Mesenchymal stem cell (in vitro differentiated cells and primary cell): ENCODE measurements at places on chromosomes 2 and 18.

GRCh38 chr18:1578505-1578904 lies 673.8 kb downstream of the ADCYAP1 start:
- H3K4me1 ChIP-seq: no peaks in the 10 kb centered on the region
- no peak for DNase-seq
- no peak overlapping the region for H3K27ac ChIP-seq
- no peaks in the 10 kb centered on the region for H3K36me3 ChIP-seq
- no peaks in the 10 kb centered on the region for H3K27me3 ChIP-seq

- H3K27me3 ChIP-seq: no peaks in the 10 kb centered on the region
Measured at GRCh38 chr2:174048243-174048642, 83.1 kb upstream of the SP3 start.

- H3K27ac ChIP-seq: no peak overlapping the region
- H3K4me3 ChIP-seq: no peak overlapping the region
- H3K27me3 ChIP-seq: no peaks in the 10 kb centered on the region
- no peaks in the 10 kb centered on the region for H3K36me3 ChIP-seq
Measured at GRCh38 chr18:51527826-51528225, 330.3 kb upstream of the MEX3C start.

DNA sequence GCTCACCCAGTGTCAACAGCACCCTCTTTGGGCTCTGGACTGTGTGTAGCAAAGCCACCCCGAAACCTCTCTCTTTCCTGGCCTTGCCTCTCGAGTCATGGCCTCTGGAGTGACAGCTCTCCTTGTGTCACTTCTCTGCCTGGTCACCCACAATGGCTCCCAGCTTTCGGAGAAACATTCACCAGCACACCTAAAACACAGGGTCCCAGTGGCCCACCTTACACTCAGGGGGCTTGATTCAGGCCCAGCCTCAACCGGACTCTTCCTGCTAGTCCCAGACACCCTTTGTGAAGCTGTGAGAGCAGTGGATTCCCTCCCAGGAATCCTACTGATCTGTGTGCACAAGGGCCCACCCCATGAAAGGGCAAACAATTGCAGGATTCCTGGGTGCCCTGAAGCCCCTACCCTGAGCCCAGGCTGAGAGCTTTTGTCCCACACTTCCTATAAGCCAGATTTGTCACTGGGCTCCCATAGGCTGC lies 137.2 kb upstream of the HAAO start:
- H3K27me3 ChIP-seq: no peaks in the 10 kb centered on the region
- no peaks in the 10 kb centered on the region for H3K36me3 ChIP-seq
- H3K4me3 ChIP-seq: no peak overlapping the region
- peaks cover 63% of the 10 kb centered on the region for H3K4me1 ChIP-seq

DNA sequence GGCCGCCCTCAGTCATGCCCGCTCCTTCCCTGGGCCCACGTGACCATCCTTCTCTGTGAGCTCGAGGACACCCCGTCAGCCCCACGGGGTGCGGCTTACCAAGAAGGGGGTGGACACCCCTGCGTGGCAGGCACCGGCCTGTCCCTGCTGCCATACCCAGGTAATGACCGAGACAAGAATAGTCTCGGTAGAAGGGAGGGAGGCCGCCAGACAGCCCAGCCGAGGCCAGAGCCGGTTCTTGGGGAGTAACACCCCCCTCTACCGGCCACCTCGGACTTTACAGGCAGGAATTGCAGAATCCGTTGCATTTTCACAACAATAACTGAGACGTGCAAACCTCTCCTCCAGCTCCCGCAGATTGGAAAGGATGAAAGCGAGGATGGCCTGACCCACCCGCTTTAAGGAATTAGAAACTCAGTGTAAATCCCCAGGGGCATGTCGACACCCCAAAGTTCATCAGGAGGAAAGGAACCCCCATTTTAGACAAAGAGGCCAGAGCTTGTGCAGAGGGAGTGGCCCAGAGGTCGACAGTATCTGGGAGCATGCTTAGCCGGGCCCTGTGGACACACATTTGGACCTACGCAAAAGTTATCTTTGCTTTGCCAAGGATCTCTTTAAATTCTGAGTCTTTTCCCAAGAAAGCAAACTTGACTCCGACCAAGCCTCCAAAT lies 60.1 kb upstream of the GLI2 start:
- H3K4me3 ChIP-seq: no peak overlapping the region
- no peaks in the 10 kb centered on the region for H3K36me3 ChIP-seq
- H3K27me3 ChIP-seq: peaks cover 62% of the 10 kb centered on the region
- peak; percentile 52 for DNase-seq
- no peak overlapping the region for H3K27ac ChIP-seq

DNA sequence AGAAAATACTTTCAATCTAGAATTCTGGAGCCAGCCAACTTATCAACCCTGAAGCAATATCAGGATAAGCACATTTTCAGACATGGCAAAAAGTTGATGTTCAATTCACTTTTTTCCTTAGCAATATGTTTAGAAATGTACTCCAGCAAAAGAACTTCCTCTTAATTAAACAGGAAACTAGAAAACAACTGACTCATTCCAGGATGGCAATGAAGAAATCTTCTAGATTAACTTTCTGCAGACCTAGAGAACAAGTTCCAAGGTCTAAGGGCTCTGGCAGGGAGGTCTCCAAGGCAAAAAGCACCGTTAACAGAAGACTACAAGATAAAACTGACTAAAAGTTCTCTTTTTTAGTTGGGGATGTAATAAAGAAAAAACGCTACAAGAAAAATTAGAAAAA lies 69.2 kb upstream of the VWC2L start:
- H3K36me3 ChIP-seq: no peaks in the 10 kb centered on the region
- H3K4me1 ChIP-seq: no peaks in the 10 kb centered on the region
- H3K27ac ChIP-seq: no peak overlapping the region
- H3K27me3 ChIP-seq: no peaks in the 10 kb centered on the region
- DNase-seq: peak; percentile 66

DNA sequence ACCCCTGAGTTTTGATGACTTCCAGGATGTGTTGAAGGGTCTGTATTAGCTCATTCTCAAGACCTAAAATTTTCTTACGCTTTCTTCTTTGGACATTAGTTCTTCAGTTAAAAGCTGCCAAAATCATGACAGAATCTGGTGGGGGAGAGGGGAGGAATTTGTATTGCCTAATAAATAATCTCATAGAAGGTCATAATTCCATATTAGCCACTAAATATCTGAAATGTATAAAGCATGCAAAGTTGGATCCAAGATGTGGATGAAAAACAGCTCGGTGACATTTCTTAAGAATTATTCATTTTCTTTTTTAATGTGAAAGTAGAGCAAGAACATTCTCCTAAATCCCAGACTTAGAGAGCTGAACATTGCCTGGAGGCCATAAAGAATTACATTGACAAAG lies 120.1 kb downstream of the MMADHC start:
- H3K27me3 ChIP-seq: no peaks in the 10 kb centered on the region
- no peaks in the 10 kb centered on the region for H3K4me1 ChIP-seq
- H3K4me3 ChIP-seq: no peak overlapping the region
- no peak for DNase-seq
